ENCODE measurements at places on chromosomes 6 and 20.

DNA sequence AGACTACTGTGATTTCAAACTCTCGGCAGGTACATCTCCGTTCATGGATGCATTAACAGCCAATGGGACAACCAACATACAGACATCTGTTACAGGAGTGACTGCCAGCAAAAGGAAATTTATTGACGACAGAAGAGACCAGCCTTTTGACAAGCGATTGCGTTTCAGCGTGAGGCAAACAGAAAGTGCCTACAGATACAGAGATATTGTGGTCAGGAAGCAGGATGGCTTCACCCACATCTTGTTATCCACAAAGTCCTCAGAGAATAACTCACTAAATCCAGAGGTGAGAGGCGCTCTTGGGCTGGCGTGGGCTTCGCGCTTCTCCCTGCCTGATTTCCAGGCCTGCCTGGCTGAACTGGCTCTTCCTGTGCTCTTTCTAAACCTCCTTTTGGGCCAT lies 68.4 kb downstream of the RPP40 start:
- DNase-seq, result no peak

DNA sequence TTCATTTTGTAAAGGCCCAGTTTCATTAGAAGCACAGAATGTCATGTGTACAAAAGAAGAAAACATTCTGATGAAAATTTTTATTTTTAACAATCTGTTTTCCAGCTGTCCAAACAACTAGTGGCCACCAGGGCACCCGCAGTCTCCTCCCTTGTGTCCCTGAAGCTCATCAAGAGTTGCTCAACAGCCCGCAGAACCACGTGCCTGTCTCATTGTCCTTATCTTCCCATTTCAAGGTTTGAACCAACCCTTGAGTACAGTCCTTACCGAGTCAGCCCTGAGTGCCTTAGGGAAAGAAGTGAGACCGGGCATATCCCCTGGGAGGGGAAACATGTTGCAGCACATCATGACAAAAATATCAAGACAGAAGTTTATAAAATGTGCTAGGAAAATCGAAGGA lies 15.9 kb upstream of the ZNF133 start:
- no peak for DNase-seq

GRCh38 chr20:53621482-53622246 lies 28.0 kb upstream of the ZNF217 start:
- no peak for DNase-seq

- no peak for DNase-seq
Observed at GRCh38 chr6:143068001-143068400, 7.3 kb downstream of the AIG1 start.

DNA sequence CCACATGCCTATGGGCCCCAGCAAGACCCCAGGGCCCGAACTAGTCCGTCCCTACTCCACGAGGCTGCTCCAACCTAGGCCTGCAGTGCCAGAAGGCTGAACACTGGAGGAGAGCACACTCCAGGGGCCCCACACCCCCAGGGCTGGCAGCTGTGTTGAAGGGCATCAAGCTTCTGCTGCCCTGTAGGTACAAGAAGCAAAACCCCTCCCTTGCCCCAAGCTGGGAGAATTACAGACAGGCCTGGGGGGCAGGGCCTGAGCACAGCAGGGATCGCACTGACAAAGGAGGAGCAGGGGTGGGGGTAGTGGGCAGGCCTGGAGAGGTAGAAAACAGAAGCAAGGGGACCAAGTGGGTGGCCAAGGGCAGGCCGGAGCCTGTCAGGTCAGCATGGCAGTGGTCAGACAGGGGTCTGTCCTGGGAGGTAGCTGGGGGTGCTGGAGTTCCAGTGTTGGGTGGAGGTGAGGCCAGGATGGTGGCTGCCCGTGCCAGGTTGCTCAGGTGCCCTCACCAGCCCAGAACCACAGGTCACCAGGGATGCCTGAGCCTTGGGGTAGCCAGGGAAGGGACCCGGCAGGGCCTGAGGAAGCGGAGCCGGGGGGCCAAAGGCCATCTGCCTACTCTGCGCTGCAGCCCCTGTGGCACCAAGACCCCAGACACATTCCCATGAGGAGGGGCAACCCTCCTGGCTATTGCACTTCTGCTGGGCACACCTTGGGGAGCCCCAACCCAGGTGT lies 2.9 kb upstream of the UCKL1 start:
- no peak for DNase-seq

GRCh38 chr6:121305957-121306607 lies 28.2 kb downstream of the TBC1D32 start:
- DNase-seq, result no peak

DNA sequence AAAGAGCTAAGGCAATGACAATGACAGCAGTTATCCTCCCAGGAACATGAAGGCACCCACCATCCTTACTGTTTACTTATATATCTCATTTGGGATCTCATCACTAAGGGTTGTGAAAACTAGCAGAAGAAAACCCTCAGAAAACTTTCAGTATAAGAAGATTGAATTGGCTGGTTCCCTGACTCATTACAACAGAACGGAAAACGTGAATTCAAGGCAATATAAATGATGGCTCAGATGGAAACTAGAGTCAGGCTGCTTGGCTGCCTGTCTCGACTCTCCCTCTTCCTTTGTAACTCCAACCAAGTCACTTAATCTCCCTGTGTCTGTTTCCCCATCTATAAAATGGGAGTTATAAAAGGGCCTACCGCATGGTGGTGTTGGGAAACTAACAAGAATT lies 387.1 kb upstream of the JARID2 start:
- DNase-seq, result no peak

- no peak for DNase-seq
Observed at GRCh38 chr20:53911301-53911700, 159.1 kb downstream of the BCAS1 start.

DNA sequence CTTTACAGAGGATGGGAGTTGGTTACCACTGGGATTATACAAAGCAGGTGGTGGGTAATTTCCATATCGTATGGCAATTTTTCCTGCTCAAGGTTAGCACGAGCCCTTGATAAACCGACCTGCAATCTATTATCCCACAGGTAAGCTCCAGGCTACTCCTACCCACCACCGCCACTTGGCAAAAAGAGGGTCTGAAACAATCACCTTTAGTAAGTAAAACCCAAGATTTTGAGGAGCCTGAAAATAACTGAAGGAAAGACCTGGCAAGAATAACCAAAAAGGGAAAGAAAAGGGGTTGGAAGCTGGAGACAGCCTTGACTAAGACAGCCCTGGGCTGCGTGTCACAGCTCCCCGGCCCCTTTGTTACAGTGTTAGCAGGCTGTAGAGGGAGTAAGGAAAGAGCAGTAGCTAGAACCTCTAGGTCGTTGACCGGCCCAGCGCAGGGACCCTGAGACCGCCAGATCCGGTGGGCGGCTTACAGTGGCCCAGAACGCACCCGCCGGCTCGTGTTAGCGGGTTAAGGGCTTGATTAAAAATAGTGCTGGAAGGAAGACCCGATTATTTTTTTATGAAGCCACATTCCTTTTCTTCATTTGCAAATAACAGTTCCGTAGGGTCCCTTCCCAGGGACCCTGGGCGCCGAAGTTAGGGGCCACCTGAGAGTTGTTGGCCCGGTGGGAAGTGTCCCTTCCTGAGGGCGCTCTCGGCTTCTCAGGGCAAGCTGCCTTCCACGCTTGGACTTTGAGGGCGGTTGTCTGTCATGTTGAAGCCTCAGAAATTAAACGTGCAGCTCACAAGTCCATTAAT lies 30.5 kb downstream of the TFAP2B start:
- DNase-seq, result no peak

DNA sequence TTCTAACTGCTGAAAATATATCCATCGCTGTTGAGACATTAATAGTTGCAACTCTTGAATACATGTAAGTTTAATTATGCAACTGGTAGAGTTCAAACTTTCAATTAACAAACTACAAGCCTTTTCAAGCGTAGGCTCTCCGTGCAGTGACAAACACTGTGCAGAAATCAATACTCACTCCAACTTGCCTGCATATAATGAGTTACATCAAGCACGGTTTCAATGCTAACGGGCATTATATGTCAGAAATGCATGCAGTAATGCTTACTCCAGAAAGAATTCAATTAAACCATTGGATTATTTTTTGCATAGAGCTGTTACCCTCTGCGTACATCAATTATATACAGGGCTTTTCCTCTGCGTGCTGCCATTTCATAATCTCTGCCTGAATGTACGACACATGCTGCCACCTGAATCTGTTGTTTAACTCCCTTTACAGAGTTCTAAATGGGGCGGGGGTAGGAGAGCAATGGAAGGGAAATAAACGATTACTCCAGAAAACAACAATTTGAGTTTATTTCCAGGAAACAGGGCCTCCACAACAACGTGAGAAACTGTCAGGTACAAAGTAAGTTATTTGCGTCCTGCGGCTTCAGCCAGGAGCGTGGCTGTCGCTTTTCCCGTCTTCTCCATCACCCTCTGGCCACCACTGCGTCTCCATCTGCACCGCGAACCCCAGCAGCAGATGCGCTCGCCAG lies 1.8 kb downstream of the PTPRK start:
- DNase-seq, result no peak

DNA sequence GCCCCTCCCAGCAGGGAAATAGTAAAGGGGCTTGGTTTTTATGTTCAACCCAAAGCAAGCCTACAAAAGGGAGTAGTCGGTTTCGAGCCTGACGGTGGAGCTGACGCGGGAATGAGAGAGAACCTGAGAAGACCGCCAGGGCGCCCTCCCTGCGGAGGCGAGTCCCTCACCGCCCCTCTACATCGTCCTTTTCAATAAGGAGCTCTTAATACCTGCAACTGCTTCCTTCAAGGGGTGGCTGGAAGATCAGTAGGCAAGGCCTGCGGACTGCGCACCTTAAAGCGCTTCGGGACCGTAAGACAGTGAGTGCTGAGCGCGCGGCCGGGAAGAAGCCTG lies 709 bp upstream of the ZNF76 start:
- peak; percentile 43 for DNase-seq

DNA sequence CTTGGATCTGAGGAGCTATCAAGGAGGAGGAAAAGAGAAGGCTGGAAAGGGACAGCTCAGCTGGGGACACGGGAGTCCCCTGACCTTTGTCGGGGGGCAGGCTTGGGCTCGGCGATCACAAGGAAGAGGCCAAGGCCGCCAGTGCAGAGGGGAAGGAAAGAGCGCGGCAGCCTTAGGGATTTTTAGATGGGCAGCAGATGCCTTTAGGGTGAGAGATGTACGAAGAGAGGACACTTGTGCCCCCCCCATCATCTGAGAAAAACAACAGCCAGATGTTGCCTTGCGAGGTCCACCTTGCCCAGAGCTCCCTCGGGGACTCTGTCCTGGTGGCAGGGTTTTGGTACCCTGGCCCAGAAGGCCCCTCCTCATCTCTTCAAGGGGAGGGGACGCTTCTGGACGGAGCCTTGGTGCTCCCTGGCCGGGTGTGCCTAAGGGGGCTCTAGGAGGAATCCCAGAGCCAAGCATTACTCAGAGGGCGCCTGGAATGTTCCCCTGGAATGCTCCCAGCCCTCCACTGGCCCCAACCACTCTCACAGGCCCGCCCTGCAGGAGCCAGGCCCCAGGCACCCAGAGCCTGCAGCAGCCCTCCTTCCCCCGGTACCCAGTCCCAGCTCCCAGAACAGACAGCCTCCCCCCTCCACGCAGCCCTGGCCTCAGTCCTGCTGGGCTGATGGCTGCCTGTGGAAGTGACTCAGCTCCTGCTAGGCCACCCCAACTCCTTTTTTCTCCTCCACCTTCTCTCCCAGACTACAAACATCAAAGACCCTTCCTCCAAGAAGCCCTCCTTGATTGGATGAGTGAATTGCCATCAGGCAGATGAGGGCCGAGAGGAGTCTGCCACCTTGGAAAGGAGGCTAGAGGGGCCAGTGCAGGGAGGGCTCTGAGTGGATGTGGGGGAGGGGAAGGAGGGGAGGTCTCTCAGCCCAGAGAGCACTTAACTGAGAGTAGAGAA lies 1.8 kb downstream of the ADAM33 start:
- DNase-seq, result no peak

DNA sequence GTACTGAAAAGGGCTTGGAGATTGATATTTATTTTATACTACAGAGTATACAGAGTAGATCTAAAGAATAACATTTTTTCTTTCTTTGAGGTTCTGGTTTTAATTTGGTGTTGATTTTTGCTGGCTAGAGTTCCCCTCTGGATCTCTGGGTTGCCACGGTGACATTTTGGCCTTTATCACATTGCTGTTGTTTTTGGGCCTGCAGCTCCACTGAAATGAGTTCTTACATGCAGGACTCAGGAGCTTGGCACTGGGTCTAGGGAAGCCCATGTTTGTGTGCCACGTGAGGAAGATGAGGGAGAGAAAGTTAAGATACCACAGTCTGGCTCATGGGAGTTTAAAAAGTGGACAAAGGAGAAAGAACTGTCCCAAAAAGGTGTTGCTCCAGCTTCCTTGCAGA lies 7.4 kb upstream of the TFAP2C start:
- no peak for DNase-seq

GRCh38 chr6:124722141-124722878 lies 239.9 kb upstream of the RNF217 start:
- DNase-seq, result no peak

DNA sequence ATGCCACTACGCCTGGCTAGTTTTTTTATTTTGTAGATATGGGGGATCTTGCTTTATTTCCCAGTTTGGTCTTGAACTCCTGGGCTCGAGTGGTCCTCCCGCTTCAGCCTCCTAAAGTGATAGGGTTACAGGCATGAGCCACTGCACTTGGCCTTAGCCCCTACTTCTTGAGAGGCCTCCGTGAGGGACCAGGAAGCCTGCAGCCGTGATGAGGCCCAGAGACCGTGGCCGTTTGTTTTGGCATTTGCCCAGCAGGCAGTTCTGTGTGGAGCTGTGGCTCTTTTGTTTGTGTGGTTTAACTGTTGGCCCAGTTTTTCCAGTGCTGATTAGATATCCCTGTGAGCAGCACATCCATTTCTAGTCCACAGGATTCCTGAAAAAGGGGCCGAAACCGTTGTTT lies 39.8 kb downstream of the SRSF3 start:
- DNase-seq, result no peak

DNA sequence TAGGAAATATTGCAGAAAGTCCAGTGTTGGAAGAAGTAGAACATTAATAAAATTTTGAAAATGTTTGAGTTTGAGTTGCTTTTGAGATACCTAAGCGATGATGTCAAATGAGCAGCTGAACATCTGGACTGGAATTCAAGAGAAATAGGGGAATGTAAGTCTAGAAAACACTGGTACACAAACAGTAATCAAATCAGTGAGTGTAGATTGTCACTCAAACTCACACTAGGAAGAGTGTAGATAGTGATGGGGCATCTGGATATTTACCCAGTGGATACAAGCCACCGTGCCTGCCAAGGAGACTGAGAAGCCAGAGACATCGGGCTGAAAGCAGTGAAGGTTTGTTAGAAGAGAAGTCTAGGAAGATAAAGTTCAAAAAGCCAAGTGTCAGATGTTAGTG lies 2.2 kb downstream of the HMGCLL1 start:
- no peak for DNase-seq

DNA sequence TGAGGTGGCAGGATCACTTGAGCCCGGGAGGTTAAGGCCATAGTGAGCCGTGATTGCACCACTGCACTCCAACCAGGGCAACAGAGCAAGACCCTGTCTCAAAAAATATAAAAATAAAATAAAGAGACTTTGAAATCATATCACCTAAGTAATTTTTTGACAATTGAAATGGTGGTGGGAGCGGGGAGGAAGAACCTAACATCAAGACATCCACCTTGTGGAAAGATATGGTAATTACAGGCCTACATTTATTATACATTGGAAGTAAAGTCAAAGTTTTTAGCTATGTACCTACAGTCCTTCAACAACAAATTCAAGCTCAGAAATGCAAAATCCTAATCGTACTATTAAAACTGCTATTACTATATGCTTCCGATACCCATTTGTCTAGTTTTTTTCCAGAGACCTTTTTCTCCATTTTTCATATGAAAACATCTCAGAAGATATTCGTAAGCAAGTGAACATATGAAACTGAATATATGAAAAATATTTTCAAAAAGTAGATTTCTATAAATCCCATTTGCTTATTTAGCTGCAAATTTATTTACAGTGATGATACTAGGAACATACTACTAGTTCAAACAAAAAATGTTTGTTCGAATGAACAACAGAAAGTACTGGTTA lies 83.3 kb downstream of the SYCP2 start:
- DNase-seq, result no peak

Data from T follicular helper cell (primary cell).